Calu3 (cell line): ENCODE measurements at places on chromosomes 1 and 21.

GRCh38 chr1:184219883-184220282 lies 166.9 kb upstream of the C1orf21 start:
- DNase-seq, result no peak

- DNase-seq, result no peak
Observed at GRCh38 chr1:200355801-200356200, 54.0 kb downstream of the ZNF281 start.

DNA sequence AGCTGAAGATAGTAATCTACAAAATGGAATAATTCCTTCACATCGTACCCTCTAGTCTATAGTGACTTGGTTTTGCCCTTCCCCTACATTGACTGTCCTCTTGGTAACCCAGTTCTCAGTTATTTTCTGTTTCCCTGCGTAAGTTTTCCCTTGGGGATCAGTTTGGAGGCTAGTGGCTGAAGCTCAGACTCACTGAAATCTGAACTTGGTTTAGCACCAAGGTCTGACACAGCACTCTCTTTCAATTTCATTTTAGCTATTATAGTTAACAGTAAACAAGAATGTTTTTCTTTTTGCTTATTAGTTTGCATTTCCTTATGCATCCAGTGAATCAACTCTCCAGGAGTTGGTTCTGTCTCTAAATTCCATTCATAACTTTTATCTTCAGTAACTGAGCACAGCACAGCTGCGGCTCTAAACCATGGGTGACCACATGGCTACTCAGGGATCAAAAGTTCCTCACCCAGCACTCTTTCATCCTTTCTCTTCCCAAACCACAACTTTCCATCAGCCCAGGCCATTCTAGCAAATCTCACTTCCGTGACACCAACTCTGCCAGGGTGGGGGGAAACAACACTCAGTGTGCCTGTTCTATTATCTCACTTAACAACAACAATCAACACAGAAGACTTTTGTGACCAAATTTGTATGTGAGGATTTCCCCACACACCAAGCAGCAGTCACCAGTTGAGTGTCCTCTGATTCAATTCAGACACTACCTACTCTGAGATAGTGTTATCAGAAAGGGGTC lies 17.6 kb upstream of the IFI6 start:
- no peak for DNase-seq

DNA sequence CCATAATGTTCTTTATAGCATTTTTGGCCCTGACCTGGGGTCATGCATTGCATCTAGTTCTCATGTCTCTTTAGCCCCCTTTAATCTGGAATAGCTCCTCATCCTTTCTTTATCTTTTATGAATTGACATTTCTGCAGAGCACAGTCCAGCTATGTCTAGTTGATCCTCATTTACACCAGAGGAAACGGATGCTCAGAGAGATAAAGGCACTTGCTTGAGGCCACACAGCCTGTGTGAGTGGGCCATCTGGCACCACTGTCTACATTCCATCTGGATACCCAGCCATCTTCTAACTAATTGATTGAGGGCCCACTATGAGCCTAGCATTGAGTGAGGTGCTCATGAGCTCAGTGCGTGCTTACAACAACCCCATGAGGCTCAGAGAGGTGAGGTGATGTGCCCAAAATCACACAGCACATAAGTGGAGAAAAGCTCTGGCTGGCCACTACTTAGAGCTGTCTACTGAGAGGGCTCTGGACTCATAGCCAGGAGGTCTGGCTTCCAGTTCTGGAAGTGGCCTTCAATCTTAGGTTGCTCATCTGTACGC lies 3.5 kb downstream of the HPCA start:
- no peak for DNase-seq

DNA sequence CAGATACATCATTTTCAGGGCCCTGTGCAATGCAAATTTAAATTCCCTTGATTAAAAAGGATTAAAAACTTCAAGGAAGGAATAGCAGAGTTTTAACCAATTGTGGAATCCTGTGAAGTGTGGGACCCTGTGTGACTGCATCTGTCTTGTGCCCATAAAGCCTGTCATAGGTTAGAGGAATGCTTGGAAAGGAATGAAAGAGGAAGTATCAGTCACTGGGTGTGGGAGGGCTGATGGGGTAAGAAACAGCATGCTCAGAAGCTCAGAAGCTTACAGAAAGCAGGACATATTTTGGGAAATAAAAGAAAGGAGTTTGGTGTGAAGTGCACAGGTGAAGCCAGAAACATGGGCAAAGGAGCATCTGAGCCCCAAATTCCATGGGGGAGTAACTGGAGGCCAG lies 150.8 kb upstream of the ETV3 start:
- no peak for DNase-seq

DNA sequence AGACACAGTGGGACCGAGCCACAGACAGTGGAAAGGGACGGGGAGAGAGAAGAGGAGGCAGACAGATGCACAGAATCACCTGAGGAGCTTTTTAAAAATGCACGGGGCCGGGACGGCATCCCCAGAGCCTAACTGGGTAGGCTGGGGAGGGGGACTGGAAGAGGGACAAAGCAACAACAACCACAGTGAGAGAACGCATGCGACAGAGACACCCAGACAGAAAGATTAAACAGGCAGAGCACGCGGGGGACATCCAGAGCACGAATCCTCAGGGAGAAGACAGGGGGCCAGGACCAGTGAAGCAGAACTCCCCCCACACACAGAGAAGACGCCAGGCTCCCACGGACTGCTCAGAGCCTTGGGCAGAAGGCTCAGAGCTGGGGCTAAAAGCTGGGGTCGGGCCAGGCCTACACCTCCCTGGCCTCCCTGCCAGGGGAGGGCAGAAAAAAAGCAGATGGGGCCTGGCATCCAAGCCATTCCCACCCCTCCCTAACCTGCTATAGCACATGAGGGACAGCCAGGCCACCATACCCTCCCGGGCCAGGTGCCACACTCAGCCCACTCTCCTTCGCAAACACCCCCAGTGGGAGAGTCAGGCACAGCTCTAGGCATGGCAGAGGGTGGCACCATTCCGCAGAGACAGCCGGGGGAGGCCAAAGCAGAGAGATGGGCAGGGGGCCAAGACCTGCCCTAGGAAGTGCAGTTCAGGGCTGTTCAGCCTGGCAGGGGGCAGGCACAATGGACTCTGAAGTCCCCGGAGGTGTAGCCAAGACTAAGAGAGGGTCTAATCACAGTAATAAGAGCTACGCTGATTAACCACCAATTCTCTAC lies 29.8 kb upstream of the COL16A1 start:
- no peak for DNase-seq

GRCh38 chr1:52432807-52433206 lies 28.4 kb downstream of the PRPF38A start:
- no peak for DNase-seq
